ENCODE measurements at places on chromosomes 7 and 10.

DNA sequence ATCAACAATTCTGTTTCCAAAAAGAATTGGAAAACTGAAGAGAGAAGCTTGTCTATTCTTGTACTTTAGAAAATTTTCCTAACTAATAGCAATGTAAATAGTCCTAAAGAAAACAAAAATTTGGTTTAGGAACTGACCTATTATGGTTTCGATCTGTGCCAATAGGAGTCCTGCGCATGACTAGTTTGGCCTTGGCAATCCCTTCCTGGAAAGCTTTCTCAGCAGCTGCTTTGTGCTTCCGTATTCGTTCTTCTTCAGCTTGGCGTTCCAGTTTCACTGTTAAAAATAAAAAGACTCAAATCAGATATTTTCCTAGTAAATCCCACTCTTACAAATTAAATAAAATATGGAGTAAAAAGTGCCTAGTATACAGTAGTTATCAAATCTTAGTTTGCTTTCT, 36.6 kb downstream of the FZD9 start:
- DNase-seq: no peak

DNA sequence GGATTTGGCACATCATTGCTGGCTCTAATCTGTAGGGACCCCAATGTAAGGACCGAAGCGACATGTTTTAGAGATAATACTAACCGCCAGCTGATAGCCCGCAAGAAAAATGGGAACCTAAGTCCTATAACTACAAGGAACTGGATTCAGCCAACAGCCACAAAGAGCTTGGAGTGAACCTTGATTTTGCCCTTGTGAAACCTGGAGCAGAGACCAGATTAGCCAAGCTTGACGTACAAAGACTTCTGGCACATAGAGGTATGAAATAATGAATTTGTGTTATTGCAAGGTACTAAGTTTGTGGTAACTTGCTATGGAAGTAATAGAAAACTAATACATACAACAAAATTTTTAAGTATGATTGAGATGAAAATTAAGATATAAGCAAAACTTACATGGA, 246.9 kb downstream of the AGMO start:
- DNase-seq: no peak

DNA sequence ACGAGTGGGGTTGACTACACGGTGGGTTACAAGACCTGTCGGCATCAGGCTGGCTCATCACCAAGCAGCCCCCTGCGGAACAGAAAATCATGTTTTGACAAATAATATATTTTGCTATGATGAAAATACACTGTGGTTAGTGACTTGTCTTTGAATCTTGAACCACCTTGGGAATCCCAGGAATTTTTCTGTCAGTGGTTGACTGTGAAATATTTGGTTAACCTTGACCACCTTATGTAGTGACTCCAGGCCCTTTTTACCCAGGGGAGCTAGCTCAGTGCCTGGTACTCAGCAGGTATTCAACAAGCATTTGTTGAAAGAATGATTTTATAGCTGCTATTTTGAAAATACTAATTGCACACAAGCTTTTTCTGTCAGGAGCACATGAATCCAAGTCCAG, 406.0 kb downstream of the PHF14 start:
- DNase-seq: no peak

- DNase-seq: no peak
Measured at GRCh38 chr7:128041203-128041602, 10.0 kb upstream of the LRRC4 start.

All from stimulated activated CD4-positive, alpha-beta T cell treated with anti-CD3 and anti-CD28 coated beads, Interleukin-15, amount 100 ng/mL, for 1 hour (primary cell).